ENCODE measurements at places on chromosomes 3 and 15.

DNA sequence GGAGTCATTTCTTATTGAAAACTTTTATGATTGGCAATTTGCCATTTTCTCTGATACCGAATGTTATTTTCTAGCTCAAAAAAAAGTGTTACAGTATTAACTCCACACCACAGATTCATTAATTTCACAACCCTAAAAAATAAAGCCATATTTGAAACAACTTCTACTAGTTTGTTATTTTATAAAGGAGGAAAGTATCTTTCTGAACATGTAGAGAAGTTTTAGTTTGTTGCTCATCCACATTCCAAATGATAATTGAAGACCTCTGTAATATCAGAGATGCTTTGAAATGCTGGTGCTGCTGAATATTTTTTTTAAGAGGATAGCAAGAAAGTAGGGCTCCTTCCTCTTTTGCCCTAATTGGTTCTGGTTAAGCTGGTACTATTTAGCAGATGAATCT is 1.9 kb downstream of the VGLL3 start:
- no peak for DNase-seq
- no peak overlapping the region for H3K27ac ChIP-seq
- no peak overlapping the region for H3K4me3 ChIP-seq
- H3K4me1 ChIP-seq = peaks cover 6% of the 10 kb centered on the region
- peaks cover 20% of the 10 kb centered on the region for H3K27me3 ChIP-seq
- no peaks in the 10 kb centered on the region for H3K36me3 ChIP-seq

- no peaks in the 10 kb centered on the region for H3K4me1 ChIP-seq
- no peak overlapping the region for H3K27ac ChIP-seq
- peaks cover 99% of the 10 kb centered on the region for H3K36me3 ChIP-seq
- no peak for DNase-seq
- no peak overlapping the region for H3K4me3 ChIP-seq
Observed at GRCh38 chr15:25091421-25092158, 136.8 kb downstream of the SNRPN start.

DNA sequence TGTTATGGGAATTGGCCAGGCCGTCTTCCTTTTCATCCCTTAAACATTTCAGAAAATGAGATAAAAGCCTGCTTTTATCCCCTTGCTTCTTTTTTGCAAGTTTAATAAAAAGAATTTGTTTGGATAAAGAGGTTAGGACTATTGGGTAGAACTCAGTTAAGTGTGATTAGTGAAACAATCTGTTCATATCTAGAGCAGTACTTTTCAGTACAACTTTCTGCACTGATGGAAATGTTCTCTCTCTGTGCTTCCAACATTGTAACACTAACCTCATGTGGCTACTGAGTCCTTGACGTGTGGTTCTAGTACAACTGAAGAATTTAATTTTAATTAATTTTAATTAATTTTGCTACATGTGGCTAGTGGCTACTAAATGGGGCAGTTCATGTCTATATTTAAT is 246.9 kb downstream of the UBE2E2 start:
- no peak overlapping the region for H3K4me3 ChIP-seq
- no peak for DNase-seq

GRCh38 chr15:56467616-56468015 is 2.7 kb upstream of the MNS1 start:
- H3K27ac ChIP-seq = peak overlapping the region; percentile 73
- no peak for DNase-seq
- H3K27me3 ChIP-seq = peaks cover 12% of the 10 kb centered on the region
- peaks cover 29% of the 10 kb centered on the region for H3K4me1 ChIP-seq
- no peak overlapping the region for H3K4me3 ChIP-seq
- no peaks in the 10 kb centered on the region for H3K36me3 ChIP-seq

DNA sequence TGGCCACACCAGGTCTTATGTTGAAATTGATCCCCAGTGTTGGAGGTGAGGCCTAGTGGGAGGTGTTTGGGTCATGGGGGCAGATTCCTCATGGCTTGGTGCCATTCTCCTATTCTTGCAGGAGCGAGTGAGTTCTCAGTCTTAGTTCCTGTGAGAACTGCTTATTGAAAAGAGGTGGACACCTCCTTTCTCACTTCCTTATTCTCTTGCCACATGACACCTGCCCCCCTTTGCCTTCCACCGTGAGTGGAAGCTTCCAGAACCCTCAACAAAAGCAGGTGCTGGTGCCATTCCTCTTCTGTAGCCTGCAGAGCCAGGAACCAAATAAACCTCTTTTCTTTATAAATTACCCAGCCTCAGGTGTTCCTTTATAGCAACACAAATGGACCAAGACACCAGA is 318.1 kb upstream of the MCTP2 start:
- H3K4me1 ChIP-seq = no peaks in the 10 kb centered on the region
- DNase-seq = no peak
- H3K27me3 ChIP-seq = peaks cover 2% of the 10 kb centered on the region
- no peak overlapping the region for H3K4me3 ChIP-seq
- no peaks in the 10 kb centered on the region for H3K36me3 ChIP-seq
- no peak overlapping the region for H3K27ac ChIP-seq

DNA sequence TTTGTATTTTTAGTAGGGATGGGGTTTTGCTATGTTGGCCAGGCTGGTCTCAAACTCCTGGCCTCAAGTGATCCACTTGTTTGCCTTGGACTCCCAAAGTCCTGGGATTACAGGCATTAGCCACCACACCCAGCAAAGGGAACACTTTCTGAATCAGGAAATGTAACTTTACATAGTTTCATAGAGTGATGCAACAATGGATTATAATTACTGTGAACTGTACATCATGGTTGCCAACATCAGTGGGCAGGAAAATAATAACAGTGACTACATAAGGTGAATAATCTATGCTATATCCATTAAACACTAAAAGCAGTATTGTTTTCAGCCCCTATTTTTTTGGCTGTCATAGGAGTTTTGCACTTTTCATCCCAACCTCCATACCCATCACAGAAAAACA is 5.0 kb upstream of the KPNA1 start:
- no peak for DNase-seq
- no peak overlapping the region for H3K4me3 ChIP-seq
- H3K27me3 ChIP-seq = no peaks in the 10 kb centered on the region
- no peaks in the 10 kb centered on the region for H3K36me3 ChIP-seq
- H3K27ac ChIP-seq = no peak overlapping the region
- peaks cover 6% of the 10 kb centered on the region for H3K4me1 ChIP-seq

DNA sequence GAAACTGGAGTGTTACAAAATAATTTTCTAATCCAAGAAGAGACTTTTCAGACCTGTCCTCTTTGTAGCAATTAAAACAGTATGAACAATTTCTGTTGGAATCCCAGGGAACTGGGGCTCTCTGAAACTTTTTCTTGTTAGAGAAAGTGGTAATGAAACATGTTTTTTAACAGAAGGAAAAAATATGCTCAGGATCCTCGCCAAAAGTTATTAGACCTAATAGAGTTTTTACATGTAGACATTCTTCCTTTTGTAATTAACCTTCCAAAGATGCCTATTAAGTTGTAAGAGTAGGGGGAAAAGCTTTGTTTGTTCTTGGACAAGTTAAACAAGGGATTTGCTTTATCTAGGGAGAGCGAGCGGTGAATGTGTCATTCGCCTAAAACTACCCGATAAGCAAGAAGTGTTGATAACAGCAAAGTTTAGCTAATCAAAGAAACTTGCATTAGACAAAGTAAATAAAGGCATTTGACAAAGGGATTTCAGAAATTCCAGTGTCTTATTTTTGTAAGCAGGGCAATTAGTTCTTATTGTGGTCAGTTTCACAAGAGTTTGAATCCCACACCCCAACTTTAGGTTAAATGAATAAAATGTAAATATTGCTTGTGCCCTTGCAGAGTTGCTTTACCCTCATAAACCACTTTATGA is 2.3 kb downstream of the RARB start:
- DNase-seq = no peak
- H3K4me1 ChIP-seq = no peaks in the 10 kb centered on the region
- peaks cover 6% of the 10 kb centered on the region for H3K36me3 ChIP-seq
- peaks cover 58% of the 10 kb centered on the region for H3K27me3 ChIP-seq
- no peak overlapping the region for H3K27ac ChIP-seq

DNA sequence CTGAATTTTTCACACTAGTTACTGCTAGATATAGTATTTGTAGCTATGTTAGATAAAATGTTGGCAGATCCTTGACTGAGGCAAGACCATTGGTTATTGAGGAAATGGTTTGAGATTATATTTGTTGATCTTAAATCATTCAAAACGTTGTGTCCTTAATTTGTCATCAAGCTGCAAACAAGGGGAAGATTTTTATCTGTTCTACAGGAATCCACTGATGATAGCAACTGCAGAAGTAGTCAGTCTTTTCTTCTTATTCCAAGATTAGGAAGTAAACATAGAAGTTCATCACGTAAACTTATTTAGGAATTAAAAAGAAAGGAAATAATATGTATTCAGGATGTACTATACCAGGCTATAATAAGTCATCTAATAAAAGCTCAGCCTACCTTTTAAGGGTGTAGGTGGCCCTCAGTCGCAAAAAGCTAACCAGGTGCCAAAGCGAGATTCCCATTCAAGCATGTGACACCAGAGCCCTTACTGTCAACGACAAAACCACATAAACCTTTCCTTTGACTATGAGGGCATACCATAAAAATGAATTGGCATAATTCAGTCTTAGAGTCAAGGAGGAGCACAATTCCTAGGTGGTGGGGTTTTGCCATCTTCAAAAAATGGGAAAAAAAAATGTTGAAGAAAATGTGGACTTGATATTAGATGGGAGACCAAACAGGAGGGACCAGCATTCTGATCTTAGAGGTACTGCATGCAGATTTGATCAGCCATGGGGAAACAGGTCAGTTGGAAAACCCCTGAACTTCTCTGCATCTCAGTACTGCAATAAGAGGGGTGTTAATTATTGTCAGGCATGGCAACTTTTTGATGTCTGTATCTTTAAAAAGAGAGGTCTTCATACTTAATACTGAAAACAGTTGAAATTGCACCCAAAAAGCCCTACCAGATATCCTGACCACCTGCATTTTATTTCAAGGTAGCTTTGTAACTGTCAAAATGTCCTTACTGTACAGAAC is 212.5 kb upstream of the UBE2E1 start:
- H3K4me3 ChIP-seq = no peak overlapping the region
- H3K27ac ChIP-seq = no peak overlapping the region
- DNase-seq = no peak
- peaks cover 28% of the 10 kb centered on the region for H3K36me3 ChIP-seq
- no peaks in the 10 kb centered on the region for H3K27me3 ChIP-seq

DNA sequence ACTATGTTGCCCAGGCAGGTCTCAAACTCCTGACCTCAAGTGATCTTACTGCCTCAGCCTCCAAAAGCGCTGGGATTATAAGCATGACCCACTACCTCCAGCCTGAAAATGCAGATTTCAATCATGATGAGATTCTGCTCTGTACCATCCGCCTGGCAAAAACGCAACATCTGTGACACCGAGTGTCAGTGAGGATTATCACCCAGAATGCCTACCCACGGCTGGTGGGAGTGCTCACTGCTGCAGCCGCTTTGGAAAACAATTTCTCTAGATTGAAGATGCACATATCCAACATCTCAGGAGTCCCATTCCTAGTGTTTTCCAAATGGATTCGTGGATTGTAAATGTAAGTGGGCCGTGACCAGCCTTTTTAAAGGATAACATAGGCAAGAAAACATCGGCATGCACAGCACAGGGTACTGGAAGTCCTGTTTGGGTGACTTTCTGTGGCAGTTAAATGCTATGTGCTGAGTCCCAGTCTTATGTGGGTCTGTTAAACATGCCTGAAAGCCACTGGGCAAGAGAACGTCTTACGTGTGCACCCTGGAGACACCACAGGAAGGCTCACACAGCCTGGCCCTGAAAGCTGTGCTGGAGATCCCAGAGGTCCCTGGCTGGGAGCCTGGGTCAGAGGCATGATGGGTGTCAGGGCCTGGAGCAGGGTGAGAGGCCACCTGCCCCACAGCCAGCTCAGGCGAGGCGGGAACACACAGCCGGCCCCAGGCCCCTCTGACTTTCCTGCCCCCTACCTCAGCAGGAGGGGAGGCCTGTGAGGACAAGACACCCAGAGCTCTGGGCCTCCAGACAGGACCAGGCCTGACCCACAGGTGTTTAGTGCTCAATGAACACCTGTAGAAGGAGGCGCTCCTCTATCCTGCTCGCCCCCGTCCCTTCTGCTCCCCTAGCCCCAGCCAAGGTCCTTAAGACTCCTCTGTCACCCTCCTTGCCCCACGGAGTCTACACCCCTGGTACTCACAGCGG is 918 bp downstream of the PRSS50 start:
- H3K27me3 ChIP-seq = peaks cover 11% of the 10 kb centered on the region
- no peaks in the 10 kb centered on the region for H3K36me3 ChIP-seq
- H3K27ac ChIP-seq = no peak overlapping the region
- no peak overlapping the region for H3K4me3 ChIP-seq
- no peaks in the 10 kb centered on the region for H3K4me1 ChIP-seq

DNA sequence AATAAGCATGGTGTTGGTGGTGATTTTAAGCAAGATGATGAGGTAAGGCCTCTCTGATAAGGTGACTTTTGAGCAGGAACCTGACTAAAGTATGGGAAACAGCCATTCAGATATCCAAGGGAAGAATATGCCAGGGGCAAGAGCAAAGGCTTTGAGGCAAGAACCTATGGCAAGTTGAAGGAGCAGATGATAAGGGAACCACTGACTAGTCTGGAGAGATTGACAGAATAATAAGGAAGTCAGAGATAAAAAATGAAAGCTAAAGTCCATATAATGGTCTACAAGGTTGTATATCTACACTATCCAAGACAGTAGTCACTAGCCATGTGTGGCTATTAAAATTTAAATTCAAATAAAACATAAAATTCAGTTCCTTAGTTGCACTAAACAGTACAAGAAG is 2.5 kb upstream of the C3orf38 start:
- H3K27me3 ChIP-seq = no peaks in the 10 kb centered on the region
- H3K36me3 ChIP-seq = no peaks in the 10 kb centered on the region
- peak overlapping the region; percentile 64 for H3K4me3 ChIP-seq
- peaks cover 17% of the 10 kb centered on the region for H3K4me1 ChIP-seq
- peak overlapping the region; percentile 48 for H3K27ac ChIP-seq

- peaks cover 3% of the 10 kb centered on the region for H3K4me1 ChIP-seq
- DNase-seq = no peak
- peaks cover 16% of the 10 kb centered on the region for H3K36me3 ChIP-seq
- no peak overlapping the region for H3K27ac ChIP-seq
- H3K27me3 ChIP-seq = peaks cover 82% of the 10 kb centered on the region
Observed at GRCh38 chr15:96344060-96344705, 13.7 kb downstream of the NR2F2 start.

GRCh38 chr15:56886363-56886931 is 32.0 kb upstream of the TCF12 start:
- H3K4me3 ChIP-seq = peak overlapping the region; percentile 84
- DNase-seq = no peak
- H3K27ac ChIP-seq = peak overlapping the region; percentile 89
- H3K27me3 ChIP-seq = no peaks in the 10 kb centered on the region

GRCh38 chr15:66225656-66226274 is 27.8 kb downstream of the MEGF11 start:
- peaks cover 21% of the 10 kb centered on the region for H3K27me3 ChIP-seq
- H3K4me3 ChIP-seq = no peak overlapping the region
- H3K4me1 ChIP-seq = no peaks in the 10 kb centered on the region
- H3K36me3 ChIP-seq = no peaks in the 10 kb centered on the region
- no peak overlapping the region for H3K27ac ChIP-seq
